ENCODE measurements at places on chromosomes 6 and 20. TPM values are rescaled to one million over a fixed set of nuclear protein-coding genes. Genes with fewer than 3 reads are reported as not detected.

- DNase-seq = no peak
These were observed 118.5 kb downstream of the DLL1 start for GRCh38 chr6:170172392-170172791.

The CCN6 gene
- 0.48 TPM for polyA plus RNA-seq

- peak; percentile 32 for DNase-seq
These were observed 802.4 kb downstream of the TFAP2A start for GRCh38 chr6:9612489-9612888.

- no peak for DNase-seq
These were observed 3.6 kb upstream of the ABHD12 start for GRCh38 chr20:25394276-25394675.

- peak; percentile 70 for DNase-seq
These were observed 49.8 kb downstream of the TSHZ2 start for GRCh38 chr20:53021934-53022333.

GRCh38 chr6:927157-927556 lies 234.2 kb upstream of the EXOC2 start:
- no peak for DNase-seq

DNA sequence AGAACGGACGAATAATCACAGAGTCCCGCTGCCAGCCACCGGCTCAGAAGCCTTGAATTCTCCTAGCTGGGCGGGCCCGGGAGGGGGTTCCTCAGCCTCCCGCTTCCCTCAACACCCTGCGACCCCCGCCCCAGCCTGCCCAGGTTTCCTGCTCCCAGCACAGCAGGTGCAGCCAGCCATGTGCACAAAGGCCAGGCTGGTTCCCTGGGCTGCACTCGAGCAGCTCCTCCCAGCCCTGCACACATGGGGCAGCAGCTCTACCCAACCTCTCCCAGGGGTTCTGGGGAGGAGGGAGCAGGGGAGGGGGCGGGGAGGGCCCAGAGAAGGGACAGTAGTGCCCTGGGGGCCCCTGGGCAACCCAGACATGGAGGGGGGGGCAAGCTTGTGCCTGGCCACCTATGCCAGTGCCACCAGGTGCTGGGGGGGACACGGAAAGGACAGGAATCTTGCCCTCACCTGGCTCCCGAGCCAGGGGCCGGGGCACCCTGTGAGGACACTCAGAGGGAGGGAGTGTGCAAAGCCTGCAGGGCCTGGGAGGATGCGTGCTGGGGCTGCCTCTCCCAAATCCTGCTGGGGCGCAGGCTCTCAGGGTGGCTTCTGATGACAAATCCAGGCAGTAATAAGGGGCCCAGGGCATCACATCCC lies 1.2 kb upstream of the NTSR1 start:
- DNase-seq = no peak

The DEF6 gene
- 1.3 TPM for polyA plus RNA-seq

GRCh38 chr20:20130399-20130798 lies 78.1 kb downstream of the CFAP61 start:
- DNase-seq = peak; percentile 13

- DNase-seq = peak; percentile 65
These were observed 30.4 kb upstream of the RNF24 start for GRCh38 chr20:4045741-4046140.

DNA sequence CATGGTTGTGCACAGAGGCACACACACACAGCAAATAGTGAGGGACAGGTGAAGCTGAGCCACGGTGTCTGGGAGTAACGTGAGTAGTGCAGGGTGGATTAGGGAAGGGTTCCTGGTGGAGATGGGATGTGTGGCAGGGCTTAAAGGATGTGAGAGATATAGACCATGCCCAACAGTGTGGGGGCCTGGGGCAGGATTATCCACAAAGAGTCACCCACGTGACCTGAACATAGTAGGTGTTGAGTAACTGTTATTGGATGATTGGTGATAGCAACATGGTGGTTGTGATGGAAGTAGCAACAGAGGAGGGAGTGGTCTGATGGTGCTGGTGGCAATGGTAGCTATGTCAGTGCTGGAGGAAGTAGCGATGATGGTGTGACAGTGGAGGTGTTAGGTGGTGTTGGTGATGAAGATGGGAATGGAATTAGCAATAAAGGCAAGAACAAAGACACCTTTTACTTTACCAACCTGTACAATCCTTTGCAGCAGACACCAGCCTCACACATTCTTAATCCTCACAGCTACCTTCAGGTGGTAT lies 135.1 kb downstream of the MRPL14 start:
- DNase-seq = no peak

- DNase-seq = no peak
These were observed 44.1 kb downstream of the CTNNBL1 start for GRCh38 chr20:37737826-37738420.

DNA sequence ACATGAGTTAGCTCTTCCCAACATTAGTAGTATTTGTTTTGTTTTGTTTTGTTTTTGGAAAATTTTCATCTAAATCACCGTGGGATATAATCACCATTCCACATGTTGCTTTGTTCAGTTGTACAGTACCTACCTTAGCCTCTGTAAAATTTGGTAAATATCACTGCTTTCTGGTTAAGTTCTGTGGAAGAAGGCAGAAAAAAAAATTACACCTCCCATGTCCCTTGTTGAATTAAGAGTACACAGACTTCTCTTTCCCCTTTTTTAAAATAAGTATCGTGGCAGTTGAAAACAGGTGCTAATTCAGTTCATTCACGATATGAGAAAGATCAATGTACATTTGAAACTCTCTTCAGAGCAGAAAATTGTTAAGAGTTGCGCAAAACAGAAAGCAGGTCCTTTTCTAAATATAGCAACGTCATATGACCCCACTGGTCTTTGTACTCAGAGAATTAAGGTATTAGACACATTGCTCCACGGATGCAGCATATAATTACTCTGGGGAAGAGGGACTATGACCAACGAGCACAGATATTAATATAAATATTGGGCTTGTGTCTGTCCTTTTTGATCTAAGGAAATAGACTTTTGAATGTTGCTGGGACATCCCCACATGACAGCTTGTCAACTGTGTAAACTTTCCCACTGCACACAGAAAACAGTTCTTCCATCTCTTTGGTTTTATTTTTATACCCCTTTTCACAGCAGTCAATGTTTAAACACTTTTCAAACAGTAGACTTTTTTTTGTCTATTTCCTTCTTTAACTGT lies 58.6 kb upstream of the ZNF217 start:
- no peak for DNase-seq

GRCh38 chr6:34062815-34063214 lies 83.1 kb downstream of the GRM4 start:
- DNase-seq = no peak

The NDUFAF4 gene
- polyA plus RNA-seq = 83.4 TPM
